ENCODE measurements at places on chromosomes 12 and 14. TPM values are rescaled to one million over a fixed set of nuclear protein-coding genes. Genes with fewer than 3 reads are reported as not detected.

Gene RFLNA
- 5.8 TPM for total RNA-seq

Gene PTPN21
- 7.5 TPM for total RNA-seq

Gene MDP1
- total RNA-seq: 3.2 TPM

Gene ADCY4
- total RNA-seq: 34.2 TPM

Gene IPO8
- total RNA-seq: 56.9 TPM

Gene IPO4
- total RNA-seq: 54.7 TPM

Gene LRRC10
- total RNA-seq: not detected

Gene APOF
- not detected for total RNA-seq
